ENCODE measurements at places on chromosomes 3 and 15.

DNA sequence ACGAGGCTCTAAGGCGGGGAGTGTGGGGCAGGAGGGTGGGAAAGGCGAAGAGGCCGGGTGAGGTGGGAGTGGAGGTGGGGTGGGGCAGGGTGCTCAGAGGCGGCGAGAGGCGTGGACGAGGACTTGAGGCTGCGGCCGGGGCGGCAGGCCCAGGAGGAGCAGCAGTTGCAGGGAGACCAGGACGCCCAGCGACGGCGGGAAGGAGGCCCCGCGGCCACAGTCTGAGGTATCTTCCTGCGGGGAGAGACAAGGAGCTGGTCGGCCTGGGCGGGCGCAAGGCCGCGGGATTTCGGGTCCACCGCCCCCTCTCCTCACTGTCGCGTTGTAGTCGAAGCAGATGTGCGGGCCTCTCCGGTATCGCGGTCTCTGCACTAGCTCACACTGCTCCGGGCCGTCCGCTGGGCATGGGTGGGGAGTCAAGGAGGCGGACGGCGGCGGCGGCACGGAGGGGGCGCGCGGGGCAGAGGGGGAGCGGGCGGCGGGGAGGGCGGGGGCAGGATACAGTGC is 5.3 kb upstream of the TMEM115 start:
- no peak for DNase-seq

- no peak for DNase-seq
These were observed 649.7 kb upstream of the CBLB start for GRCh38 chr3:106518516-106518915.

GRCh38 chr3:115330430-115330829 is 183.3 kb upstream of the ZBTB20 start:
- no peak for DNase-seq

- no peak for DNase-seq
These were observed 52.2 kb upstream of the STXBP5L start for GRCh38 chr3:120855665-120856437.

DNA sequence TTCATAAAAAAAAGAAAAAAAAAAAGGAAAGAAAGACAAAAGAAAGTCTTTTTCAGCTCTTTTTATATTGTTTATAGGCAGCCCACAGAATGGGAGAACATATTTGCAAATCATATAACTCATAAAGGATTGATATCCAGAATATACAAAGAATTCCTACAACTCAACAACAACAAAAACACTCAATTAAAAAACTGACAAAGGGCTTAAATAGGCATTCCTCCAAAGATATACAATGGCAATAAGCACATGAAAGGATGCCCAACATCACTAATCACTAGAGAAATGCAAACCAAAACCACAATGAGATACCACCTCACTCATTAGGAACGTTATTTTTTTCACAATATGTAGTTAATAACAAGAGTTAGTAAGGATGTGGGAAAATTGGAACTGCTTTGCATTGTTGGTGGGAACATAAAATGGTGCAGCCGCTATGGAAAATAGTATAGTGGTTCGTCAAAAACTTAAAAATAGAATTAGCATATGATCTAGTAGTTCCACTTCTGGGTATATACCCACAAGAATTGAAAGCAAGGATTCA is 54.2 kb upstream of the CMTM8 start:
- DNase-seq: no peak

- DNase-seq: no peak
These were observed 13.8 kb downstream of the SQOR start for GRCh38 chr15:45648521-45649200.

GRCh38 chr3:63559884-63560283 is 92.6 kb upstream of the SNTN start:
- DNase-seq: no peak

- DNase-seq: no peak
These were observed 144.6 kb downstream of the VGLL4 start for GRCh38 chr3:11499144-11499543.

GRCh38 chr3:98596541-98597500 is 3.4 kb upstream of the CPOX start:
- DNase-seq: peak; percentile 67

- DNase-seq: no peak
These were observed 63.0 kb upstream of the TPRG1 start for GRCh38 chr3:189108735-189109134.

DNA sequence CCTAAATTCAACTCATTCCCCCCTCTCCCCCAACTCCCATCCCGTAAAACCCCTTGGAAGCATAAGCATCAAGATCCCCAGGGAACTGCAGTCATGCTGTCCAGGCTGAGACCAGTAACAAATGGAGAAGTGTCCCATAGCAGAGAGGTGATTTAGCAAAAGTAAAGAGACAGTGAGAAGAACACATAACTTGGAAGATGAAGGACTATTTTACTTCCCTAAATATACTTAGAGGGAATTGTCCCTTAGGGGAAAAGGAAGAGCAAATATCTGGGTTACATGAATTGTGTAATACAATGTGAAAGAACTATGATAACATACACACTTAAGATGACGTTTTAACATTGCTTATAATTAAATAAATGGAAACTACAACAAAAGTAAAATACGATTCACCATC is 61.6 kb upstream of the LRRFIP2 start:
- no peak for DNase-seq

DNA sequence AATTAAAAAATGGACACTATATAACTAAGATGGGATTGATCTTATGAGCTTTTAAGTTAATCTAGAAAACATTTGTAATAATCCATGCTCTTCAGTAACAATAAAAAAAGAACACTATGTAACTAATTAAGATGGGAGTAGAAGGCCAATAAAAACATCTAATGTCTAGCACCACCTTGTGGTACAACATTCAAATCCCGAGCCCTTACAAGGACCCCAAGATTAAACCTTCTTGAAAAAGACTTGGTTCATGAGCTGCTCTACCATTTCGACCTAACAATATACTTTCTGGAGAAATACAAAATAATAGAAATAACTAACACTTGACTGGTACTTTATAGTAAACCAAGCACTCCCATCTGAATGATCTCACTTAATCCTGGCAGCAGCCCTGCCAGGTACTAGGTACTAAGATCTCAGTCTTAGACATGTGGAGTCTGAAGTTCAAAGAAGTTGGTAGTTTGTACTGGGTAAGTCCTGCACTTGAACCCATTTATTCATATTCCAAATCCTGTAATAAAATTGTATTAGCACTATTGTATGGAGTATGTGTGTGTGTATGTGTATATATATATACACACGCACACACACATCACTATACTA is 21.8 kb downstream of the METTL6 start:
- DNase-seq: peak; percentile 77

GRCh38 chr3:195907684-195907933 is 742 bp downstream of the TNK2 start:
- peak; percentile 59 for DNase-seq

- no peak for DNase-seq
These were observed 32.5 kb upstream of the TMOD3 start for GRCh38 chr15:51796847-51797401.

GRCh38 chr3:118245312-118245711 is 789.3 kb downstream of the IGSF11 start:
- no peak for DNase-seq

- DNase-seq: peak; percentile 72
These were observed 71.9 kb upstream of the SPATA12 start for GRCh38 chr3:56988458-56989168.

DNA sequence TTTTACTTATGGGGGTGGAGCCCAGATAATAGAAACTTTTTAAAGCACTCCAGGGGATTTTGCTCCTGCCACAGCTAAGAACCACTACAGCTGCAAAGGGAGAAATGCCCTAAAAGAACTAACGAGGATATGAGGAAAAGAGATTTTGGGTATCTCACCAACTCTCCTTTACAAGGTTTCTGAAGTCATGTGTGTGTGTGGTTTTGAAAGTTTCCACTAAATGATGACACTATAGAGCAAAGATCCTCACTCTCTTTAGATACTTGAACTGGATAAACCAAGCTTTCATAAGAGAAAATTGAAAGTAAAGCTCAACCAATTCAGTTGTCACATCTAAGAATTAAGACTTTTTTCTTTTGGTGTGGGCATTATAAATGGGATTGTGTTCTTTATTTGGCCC is 455.3 kb upstream of the ALCAM start:
- peak; percentile 3 for DNase-seq

DNA sequence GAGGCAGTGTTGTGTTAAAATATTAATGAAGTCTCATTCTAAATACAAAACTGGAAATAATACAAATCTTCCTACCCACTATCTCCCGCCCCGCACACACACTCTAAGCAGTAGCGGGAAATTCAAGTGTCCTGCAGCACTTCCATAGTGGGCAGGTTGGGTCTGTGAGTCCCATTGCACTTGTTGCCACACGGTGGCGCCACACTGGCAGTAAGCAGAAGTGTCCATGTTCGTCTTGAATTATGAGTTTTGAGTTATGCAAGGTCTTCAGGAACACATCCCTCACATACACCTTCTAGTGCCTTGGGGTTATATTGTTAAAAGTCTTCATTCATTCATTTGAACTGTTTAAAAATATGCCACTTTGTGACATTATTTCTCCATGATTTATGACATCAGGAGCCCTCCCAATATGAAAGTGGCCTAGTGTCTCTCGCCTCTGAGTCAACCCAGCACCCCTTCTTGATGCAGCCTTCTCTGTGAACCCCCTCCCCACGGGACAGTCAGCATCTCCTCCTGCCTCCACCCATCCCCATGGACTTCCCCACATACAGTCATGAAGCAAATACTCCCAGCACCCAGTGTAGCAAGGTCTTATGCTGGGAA is 17.6 kb upstream of the CCDC174 start:
- DNase-seq: peak; percentile 84

DNA sequence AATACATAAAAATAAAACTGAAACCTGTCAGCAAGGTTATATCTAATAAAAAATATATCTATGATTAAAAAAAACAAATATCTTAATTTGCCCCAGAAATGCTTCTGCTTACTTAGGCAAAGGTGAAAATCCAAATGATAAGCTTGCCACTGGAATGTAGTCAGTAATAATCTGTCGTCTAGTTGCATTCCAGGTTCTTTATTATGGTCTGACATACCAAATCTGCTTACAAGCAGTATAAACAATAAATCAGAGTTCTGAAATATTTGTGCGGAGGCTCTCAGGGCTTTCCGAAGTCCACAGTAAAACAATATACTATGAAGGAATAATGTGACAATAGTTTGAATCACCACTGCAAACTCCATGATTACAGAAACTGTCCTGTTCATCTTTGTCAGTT is 1133.5 kb downstream of the ROBO1 start:
- no peak for DNase-seq

DNA sequence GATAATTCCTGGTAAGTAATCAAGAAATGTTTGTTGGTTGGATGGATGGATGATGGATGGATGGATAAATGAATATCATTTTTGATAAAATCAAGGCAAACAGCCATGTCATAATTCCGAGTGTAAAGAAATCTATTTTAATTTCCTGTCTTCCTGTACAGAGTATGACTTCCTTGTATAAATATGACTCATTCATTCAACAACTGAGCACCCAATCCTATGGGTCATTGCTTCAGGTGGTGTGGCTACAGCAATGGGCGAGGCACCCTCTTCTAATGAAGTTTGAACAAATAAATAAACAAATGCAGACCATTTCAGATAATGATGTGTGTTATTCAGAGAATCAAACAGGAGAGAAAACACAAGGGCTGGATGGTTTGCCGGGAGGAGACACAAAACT is 198.7 kb downstream of the TNIK start:
- DNase-seq: no peak

- DNase-seq: no peak
These were observed 117.0 kb downstream of the FILIP1L start for GRCh38 chr3:99997293-99997692.

GRCh38 chr3:188253800-188254452 is 100.0 kb downstream of the LPP start:
- no peak for DNase-seq

GRCh38 chr3:61439122-61439458 is 122.3 kb upstream of the PTPRG start:
- DNase-seq: no peak

DNA sequence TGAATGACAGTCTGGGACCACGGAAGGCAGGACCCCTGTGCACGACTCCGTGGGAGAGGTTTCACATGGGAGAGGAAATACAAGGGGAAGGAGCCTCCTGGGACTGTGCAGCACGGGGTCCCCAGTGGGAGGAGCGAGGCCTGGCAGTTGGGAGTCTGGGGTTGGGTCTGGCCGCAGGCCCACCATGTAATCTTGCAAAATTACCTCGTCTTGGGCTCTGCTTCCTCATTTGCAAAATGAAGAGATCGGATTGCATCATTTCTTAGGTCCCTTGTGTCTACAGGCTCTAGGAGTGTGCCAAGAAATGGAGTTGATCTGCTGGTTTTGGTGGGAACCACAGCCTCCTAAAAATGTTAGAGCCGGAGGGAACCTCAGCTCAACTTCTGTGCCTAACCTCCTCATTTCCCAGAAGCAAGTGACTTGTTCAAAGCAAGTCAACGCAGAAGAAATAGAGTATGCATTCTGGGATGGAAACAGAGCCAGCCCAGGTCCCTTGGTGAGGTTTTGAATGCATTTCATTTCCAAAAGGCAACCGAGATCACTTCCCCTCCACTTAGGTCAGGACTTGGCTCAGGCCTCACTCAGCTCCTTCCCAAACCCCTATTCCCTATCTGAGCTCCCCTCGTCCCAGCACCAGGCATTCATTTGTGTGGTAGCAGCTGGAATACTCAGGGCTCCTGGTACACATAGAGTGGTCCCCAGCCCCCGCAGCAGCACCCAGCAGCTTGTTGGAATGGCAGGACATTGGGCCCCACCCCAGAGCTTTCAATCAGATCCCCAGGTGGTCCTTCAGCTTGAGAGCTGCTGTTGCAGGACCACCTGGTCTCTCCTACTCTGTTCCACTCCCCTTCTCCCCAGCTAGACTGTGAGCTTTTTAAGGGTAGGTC is 267.7 kb downstream of the XXYLT1 start:
- DNase-seq: no peak

GRCh38 chr3:84683493-84683892 is 275.3 kb upstream of the CADM2 start:
- no peak for DNase-seq

DNA sequence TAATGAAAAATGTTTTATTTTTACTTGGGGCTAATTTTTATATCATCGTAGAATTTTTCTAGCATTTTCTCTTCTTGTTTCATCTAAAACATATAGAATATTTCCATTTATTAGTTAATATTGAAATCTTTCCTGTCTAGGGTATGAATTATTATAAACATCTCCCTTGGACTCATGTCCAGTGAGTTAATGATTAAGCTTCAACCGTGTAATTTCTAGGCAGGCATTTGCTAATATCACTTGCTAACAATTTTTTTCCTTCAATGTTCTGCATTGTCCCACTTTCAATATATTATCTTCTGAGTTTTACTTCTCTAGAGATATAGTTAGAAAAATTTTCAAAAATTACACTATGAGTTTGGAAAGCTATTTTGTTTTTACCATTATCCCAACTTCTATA is 1371.6 kb upstream of the EPHA6 start:
- no peak for DNase-seq

Data from GM12865 (cell line).